ENCODE measurements at places on chromosomes 7 and 10.

- DNase-seq, result peak; percentile 84
Measured at GRCh38 chr10:111076191-111076681, 593 bp upstream of the ADRA2A start.

- DNase-seq, result no peak
Measured at GRCh38 chr7:158904599-158904998, 48.2 kb downstream of the DYNC2I1 start.

- DNase-seq, result no peak
Measured at GRCh38 chr10:4067931-4068561, 283.0 kb upstream of the KLF6 start.

GRCh38 chr10:31723106-31723750 is 205.4 kb downstream of the ARHGAP12 start:
- no peak for DNase-seq

DNA sequence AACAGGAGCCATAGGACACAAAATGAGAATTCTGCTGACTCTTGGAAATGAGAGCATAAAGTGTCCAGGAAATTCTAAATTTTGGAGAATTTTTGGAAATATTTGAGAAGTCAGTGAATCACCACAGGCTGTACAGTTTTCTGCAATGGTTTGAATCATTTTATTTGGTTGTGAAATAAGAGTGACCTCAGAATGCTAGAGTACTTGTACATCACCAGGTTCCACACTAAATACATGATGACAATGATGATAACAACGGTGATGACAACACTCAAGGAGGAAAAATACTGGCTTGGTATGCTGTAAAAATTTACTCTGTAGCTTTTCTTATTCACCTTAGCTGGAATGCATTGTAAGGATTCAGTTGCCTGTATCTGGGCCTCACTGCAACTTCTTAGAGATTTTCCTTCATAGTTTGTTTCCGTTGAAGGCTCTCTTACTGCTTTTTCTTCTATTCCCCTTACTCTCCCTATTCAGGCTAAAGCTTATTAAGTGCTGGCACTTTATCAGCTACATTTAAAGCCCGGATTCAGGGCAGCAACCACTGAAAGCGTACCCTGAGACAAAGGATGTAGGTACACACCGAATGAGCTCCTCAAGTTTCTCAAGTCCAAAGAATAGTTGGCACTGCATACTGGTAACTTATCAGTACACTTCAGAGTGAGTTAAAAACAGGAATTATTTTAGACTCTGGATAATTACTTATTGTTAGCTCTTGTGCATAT is 30.2 kb upstream of the NME8 start:
- no peak for DNase-seq

GRCh38 chr7:2633538-2634266 is 1.9 kb downstream of the TTYH3 start:
- DNase-seq, result no peak

- DNase-seq, result no peak
Measured at GRCh38 chr7:79936281-79936983, 198.2 kb upstream of the GNAI1 start.

GRCh38 chr10:78648256-78648860 is 420.4 kb upstream of the ZMIZ1 start:
- no peak for DNase-seq

- peak; percentile 10 for DNase-seq
Measured at GRCh38 chr10:72061491-72061890, 26.9 kb downstream of the SPOCK2 start.

- DNase-seq, result no peak
Measured at GRCh38 chr10:33732161-33732680, 397.8 kb upstream of the NRP1 start.

Data from cerebellum (tissue), 4 donors.